ENCODE measurements at places on chromosomes 16 and 17.
A peak's percentile ranks its signal among the peaks of the same experiment; 100 is the strongest.

DNA sequence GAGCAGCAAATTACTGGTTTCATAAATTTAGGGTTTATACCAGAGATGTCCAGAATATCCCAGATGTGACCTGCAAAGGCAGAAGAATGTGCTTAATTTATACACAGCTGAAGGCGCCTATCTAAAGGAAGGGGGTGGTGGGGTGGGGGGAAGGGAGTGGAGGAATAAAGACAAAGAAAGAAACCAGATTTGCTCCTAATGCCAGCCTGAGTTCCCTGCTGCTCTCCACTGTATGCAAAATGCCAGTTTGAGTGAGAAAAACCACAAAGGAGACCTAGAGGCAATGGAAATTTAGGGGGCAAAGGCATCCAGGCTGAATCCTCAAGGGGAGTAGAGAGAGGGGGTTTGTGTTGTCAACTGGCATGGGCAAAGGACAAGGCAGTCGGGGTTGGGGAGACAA lies 161.5 kb upstream of the TOX3 start:
- no peak for DNase-seq

- no peak for DNase-seq
Observed at GRCh38 chr17:43570518-43570928, 24.4 kb upstream of the ETV4 start.

DNA sequence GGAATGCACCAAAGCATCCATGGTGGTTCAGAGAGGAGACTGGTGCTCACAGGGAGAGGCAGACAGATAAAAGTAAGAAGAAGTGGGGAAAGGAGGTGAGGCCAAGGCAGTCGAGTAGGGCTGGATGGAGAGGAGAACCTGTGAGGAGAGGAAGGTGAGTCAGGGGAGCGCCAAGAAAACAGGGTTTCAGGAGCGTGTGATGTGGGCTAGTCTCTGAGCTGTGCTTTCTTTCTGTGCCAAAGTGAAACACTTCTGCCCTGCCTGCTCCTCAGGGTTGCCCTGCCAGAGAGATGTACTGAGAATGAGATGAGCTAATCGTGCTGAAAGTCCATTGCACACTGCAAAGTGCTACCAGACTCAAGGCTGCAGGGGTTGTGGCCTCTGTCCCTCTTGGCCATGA lies 310.7 kb upstream of the CCL2 start:
- DNase-seq = no peak

GRCh38 chr16:87100306-87101058 lies 216.7 kb downstream of the C16orf95 start:
- no peak for DNase-seq

- peak; percentile 75 for DNase-seq
Observed at GRCh38 chr16:30112197-30113030, 923 bp downstream of the GDPD3 start.

- DNase-seq = no peak
Observed at GRCh38 chr17:8141045-8141444, 11.2 kb downstream of the PER1 start.

- no peak for DNase-seq
Observed at GRCh38 chr16:8730335-8730915, 56.0 kb downstream of the ABAT start.

- no peak for DNase-seq
Observed at GRCh38 chr17:55735731-55736405, 13.2 kb upstream of the TMEM100 start.

DNA sequence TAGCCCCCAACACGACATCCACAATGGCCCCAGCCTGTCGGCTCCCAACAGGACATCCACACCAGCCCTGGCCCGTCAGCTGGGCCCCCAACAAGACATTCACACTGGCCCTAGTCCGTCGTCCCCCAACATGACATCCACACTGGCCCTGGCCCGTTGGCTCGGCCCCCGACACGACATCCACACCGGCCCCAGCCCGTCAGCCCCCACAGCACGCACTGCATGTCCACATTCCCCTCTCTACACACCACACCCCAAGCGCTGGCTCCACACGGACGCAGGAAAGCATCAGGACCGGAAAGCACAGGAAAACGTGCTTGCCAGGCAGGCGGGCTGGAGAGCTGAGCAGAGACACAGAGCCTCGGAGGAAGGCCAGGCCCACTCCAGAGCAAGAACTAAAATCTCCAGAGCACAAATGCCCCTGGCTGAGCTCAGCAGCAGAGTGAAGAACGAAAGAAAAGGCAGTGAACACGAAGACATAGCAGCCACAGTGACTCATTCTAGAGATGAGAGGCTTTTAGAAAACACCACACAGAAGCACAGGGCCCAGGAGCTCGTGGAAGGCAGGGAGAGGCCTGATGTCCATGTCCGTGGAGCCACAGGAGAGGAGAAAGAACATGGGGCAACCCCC lies 50.6 kb downstream of the LMF1 start:
- no peak for DNase-seq

GRCh38 chr17:38451840-38452529 lies 23.7 kb downstream of the ARHGAP23 start:
- peak; percentile 71 for DNase-seq

- DNase-seq = peak; percentile 88
Observed at GRCh38 chr17:48603959-48604769, 622 bp downstream of the HOXB6 start.

DNA sequence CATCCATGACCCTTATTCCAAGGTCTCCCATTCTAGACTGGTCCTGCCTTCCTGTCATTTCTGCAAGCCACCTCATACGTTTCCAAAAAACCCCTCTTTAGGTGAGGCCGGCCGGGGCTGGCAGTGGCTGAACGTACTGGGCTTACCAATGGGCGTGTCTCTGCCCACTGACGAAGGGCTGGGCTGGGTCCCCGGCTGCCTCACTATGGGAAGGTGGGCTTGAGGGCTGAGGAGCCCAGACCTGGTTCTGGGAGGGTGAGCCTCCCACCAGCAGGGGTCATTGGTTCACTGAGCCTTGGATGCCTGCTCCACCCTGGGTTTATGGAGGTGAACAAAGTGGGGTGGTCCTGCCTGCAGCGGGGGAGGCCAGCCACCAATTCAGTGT lies 19.9 kb downstream of the KDM8 start:
- no peak for DNase-seq

GRCh38 chr17:37787055-37787757 lies 42.3 kb upstream of the HNF1B start:
- DNase-seq = no peak

GRCh38 chr16:54585094-54585997 lies 298.8 kb upstream of the IRX3 start:
- no peak for DNase-seq

- no peak for DNase-seq
Observed at GRCh38 chr17:57589151-57590034, 155.7 kb downstream of the CCDC182 start.

- peak; percentile 61 for DNase-seq
Observed at GRCh38 chr17:32265192-32265923, at the start of gene RHBDL3. Gene RHBDL3 (plus strand): TSS chr17:32265832. CDS start chr17:32266190, 358 bp downstream.

- peak; percentile 83 for DNase-seq
Observed at GRCh38 chr16:87930456-87930855, 5.9 kb downstream of the CA5A start.

- no peak for DNase-seq
Observed at GRCh38 chr17:77756028-77756427, 202.5 kb upstream of the TNRC6C start.

DNA sequence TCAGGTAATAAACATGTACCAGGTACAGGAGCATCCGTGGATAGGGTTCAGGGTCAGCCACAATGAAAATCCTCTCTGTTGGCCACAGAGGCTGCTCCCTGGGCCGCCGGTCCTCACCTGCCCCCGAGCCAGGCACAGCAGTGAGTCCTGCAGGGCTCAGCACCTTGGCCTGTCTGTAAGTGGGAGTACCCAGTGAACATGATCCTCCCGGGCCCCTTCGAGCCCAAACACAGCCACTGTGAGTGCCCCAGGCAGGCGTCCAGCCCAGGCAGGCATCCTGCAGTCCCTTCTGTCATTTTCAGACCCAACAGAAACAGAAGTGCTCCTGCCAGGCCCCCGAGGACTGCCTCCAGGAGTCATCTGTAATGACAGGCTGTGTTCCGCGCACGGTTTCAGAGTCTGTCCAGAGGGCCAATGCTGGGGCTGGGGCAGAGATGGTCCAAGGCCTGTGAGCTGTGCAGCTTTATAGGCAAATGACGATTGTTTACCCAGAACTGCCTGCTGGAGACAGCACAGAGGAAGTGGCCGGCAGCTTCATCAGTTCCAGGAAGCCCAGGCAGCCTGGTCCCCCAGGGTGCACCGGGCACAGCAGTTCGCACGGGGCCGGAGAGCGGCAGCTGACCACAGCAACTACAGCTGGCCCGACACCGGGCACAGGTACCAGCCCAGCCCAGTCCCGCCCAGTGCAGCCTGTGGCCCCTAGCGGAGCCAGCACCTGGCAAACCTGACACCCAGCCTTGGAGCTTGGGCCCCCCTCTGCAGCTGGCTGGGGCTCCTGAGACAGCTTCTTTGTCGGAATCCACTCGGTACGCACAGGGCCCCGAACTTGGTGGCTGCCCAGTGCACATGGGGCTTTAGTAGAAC lies 13.2 kb downstream of the SLC7A5 start:
- no peak for DNase-seq

- DNase-seq = no peak
Observed at GRCh38 chr17:39757176-39757662, 19.5 kb downstream of the GRB7 start.

DNA sequence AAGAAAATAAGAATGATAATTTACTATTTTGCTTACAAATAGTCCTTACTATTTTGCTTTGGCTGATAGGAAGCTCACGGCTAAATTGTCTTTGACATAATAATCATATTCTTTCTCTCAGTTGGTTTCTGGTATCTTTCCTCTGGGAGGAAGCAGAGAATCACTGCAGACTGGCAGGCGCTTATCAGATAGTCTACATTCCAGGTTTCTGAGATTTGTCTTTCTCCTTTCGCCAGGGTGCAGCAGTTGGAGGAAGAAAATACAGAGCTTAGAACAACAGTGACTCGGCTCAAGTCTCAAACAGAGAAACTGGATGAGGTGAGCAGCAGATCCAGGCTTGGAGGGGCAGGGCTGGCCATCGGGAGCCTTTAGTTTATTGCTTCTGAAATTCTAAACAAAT lies 136.1 kb downstream of the RAB11FIP4 start:
- no peak for DNase-seq

GRCh38 chr17:57369509-57369945 lies 113.2 kb downstream of the MSI2 start:
- no peak for DNase-seq

- no peak for DNase-seq
Observed at GRCh38 chr16:11349599-11350276, 4.5 kb downstream of the RMI2 start.

GRCh38 chr17:48927978-48928745 lies 16.5 kb downstream of the SNF8 start:
- no peak for DNase-seq

Data from 8988T (cell line).